ENCODE measurements at places on chromosomes 7 and 10. TPM values are rescaled to one million over a fixed set of nuclear protein-coding genes. Genes with fewer than 3 reads are reported as not detected.

- no peak for DNase-seq
These were observed 47.2 kb downstream of the FAM107B start for GRCh38 chr10:14727465-14727864.

- DNase-seq: no peak
These were observed 330.7 kb downstream of the ELMO1 start for GRCh38 chr7:37118004-37118403.

DNA sequence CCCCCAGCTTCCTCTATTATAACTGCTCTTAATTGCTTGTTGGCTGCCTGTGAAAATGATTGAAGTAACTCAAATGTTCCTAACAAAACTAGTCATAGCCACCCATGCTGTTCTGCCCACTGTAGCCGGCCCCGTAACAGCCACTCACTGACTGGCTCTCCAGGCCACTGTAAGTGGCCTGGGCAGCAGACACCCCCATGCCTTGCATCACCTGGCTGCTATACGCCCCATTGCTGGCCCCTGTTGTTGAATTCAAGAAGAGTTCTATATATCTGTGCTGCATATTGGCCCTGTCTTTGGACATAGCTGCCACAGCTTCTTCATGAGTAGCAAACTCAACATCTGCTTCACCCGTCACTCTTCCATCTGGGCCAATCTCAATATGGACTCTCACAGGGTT lies 15.1 kb downstream of the FXYD4 start:
- no peak for DNase-seq

DNA sequence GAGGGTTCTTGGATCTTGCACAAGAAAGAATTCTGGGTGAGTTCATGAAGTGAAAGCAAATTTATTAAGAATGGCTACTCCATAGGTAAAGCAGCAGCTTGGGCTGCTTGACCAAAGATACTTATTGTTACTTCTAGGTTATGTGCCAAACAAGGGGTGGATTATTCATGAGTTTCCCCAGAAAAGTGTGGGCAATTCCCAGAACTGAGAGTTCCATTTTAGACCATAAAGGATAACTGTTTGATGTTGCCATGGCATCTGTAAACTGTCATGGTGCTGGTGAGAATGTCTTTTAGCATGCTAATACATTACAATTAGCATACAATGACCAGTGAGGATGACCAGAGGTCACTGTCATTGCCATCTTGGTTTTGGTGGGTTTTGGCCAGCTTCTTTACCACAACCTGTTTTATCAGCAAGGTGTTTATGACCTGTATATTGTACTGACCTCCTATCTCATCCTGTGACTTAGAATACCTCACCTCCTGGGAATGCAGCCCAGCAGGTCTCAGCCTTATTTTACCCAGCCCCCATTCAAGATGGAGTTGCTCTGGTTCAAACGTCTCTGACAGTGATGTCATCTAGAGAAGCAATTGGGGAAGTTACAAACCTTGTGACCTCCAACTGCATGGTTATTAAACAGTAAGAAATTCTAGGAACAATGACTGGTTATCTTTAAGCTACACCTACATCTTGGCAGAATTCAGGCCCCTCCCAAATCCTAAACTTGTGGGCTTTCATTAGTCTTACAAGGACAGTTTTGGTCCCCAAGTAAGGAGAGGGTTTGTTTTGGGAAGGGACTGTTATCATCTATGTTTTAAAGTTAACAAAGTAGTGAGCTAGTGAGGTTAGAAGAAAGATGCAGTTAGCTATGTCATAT lies 48.0 kb upstream of the INHBA start:
- DNase-seq: no peak

DNA sequence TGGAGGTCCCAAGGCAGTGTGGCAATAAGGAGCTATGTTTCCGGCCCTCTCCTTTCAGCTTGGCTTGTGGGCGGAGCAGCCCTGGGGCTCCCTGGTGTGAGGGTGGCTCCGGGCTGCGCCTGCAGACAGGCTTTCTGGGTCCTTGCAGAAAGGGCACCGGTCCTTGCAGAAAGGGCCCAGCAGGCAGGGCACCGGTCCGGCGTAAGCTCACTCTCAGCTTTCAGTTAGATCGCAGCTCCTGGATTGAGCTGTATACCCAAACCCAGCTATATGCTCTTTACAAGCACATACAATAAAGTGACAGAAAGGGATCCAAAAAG lies 293.8 kb upstream of the SHH start:
- no peak for DNase-seq

GRCh38 chr7:92044148-92044547 lies 90.1 kb downstream of the CYP51A1 start:
- DNase-seq: no peak

DNA sequence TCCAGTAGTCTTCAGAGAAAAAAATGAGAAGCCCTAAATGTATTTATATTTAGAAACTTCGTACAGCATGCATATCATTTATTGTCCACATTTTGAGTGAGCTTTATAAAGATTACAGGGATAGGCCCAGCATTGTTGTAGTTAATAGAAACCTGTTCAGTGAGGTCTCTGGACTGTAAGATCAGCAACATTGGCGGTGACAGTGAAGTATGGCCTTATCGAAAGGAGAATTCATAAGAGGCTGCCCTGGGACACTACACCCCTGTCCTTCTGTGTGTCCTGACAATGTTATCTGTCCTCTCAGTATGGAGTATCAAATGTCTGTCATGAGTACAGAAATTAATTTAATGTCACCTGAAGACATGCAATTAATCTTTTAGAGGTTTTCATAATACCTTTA lies 57.2 kb downstream of the SHH start:
- no peak for DNase-seq

- DNase-seq: no peak
These were observed 3.3 kb downstream of the CHN2 start for GRCh38 chr7:29197916-29198315.

GRCh38 chr10:26408858-26409494 lies 29.2 kb upstream of the APBB1IP start:
- no peak for DNase-seq

The EVX1 gene
- total RNA-seq: not detected

The PRF1 gene
- 381 TPM for total RNA-seq

Data from activated CD8-positive, alpha-beta memory T cell treated with anti-CD3 and anti-CD28 coated beads, Interleukin-2, amount 10 ng/mL, durations not matched to agents 7 days and 5 days (primary cell).